ENCODE measurements at places on chromosomes 7 and 10. TPM values are rescaled to one million over a fixed set of nuclear protein-coding genes. Genes with fewer than 3 reads are reported as not detected.
A peak's percentile ranks its signal among the peaks of the same experiment; 100 is the strongest.

MDH2 gene
- total RNA-seq = 80.7 TPM

KLF14 gene
- not detected for total RNA-seq

IFIT1B gene
- not detected for total RNA-seq

ACHE gene
- total RNA-seq = not detected

SFRP4 gene
- total RNA-seq = 236 TPM

JAKMIP3 gene
- total RNA-seq = 0.90 TPM

DNA sequence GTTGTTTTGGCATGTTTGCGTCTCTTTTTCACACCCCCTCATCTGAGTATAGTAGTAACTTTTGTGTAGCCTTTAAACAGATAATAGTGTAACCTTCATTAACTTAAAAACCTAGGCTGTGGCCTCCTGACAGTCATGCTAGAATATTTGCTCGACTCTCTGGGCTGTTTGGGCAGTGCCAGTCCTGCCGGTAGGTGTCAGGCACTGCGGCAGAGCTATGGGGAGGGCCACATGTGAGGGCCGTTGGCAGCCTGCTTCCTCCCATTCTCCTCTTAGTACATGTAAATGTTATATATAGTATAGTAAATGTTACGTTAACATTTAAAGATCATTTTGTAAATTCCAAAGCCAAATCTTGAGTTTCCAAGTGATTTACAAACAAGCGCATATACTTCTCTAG is 26.1 kb downstream of the BCCIP start:
- no peak overlapping the region for H3K27ac ChIP-seq
- no peaks in the 10 kb centered on the region for H3K27me3 ChIP-seq
- DNase-seq = no peak
- H3K4me3 ChIP-seq = no peak overlapping the region
- H3K4me1 ChIP-seq = no peaks in the 10 kb centered on the region
- no peaks in the 10 kb centered on the region for H3K36me3 ChIP-seq

DNA sequence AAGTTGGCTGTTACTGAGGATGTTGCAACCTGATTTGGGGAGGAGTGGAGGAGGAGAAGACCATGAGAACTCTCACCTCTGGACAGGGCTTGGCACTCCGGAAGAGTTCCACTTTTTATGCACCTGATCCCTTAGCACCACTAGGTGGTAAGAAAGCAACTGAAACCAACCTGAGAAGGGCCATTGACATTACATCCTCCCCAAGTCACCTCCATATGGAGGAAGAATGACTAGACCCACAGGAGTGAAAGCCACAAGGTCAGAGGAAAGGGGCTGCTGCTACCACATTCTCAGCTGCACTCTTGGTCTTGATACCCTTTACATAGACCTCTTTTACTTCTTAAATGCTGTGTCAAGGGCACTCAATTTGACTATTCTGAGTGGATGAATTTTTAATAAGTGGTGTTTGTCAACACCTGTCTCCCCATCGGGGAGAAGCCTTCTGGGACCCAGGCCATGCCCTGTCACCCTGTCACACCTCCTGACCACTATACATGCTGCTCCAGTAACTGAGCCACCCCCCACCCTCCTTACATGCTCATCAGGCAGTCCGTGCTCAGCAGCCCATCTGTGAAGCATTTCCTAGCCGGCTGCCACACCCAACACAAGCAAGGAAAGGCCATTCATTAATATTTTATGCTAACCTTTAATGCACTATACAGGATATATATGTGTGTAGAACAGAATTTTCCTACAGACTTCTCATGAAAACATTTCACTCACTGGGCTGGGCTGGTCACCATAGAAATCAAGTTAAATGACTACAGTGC is 362.9 kb downstream of the GFRA1 start:
- H3K27me3 ChIP-seq = no peaks in the 10 kb centered on the region
- no peak overlapping the region for H3K27ac ChIP-seq
- no peak for DNase-seq

DNA sequence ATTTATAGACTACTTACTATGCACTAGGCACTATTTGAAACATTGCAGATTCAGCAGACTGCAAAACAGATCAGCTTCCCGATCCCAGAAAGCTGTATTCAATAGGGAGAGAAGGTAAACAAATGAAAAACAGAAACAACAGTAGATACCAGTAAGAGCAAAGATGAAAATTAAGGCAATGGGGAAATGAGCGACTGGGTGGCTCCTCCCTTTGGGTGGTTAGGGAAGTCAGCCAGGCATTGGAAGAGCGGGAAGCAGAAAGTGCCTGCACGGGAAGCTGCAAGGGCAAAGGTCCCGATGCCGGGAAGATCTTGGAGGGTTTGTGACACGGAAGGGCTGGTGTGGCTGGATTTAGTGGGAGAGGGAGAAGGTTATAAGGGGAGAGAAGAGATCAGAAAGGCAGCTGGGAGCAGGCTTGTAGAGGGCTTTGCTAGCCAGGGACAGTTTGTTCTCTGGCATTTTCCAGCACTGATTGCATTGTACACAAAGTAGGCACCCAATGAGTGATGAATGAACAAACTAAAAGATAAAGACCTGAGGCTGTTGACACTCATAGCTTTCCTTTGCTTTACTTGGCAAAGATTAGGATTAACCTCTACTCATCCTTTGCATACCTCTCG is 67.8 kb downstream of the NAMPT start:
- no peak overlapping the region for H3K4me3 ChIP-seq
- no peaks in the 10 kb centered on the region for H3K36me3 ChIP-seq
- H3K4me1 ChIP-seq = peaks cover 18% of the 10 kb centered on the region
- DNase-seq = peak; percentile 61
- H3K27me3 ChIP-seq = no peaks in the 10 kb centered on the region
- peak overlapping the region; percentile 54 for H3K27ac ChIP-seq

DNA sequence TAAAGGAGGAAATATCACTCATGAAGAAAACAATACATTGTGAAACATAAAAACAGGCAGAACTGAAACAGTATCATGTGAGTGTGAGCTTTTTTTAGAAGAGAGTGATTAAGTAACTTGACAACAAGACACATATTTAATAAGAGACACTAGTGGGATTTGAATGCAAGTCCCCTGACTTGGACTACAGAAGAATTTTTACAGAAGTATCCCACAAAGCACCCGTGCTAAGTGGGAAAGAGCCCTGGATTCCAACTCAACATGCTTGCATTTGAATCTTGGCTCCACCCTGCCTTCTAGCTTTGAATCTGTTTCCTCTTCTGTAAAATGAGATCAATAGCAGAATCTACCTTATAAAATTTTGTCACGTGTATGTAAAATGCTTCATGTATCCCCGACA is 166.2 kb downstream of the ZNF365 start:
- no peaks in the 10 kb centered on the region for H3K4me1 ChIP-seq
- H3K36me3 ChIP-seq = no peaks in the 10 kb centered on the region
- no peak for DNase-seq
- no peak overlapping the region for H3K4me3 ChIP-seq

DNA sequence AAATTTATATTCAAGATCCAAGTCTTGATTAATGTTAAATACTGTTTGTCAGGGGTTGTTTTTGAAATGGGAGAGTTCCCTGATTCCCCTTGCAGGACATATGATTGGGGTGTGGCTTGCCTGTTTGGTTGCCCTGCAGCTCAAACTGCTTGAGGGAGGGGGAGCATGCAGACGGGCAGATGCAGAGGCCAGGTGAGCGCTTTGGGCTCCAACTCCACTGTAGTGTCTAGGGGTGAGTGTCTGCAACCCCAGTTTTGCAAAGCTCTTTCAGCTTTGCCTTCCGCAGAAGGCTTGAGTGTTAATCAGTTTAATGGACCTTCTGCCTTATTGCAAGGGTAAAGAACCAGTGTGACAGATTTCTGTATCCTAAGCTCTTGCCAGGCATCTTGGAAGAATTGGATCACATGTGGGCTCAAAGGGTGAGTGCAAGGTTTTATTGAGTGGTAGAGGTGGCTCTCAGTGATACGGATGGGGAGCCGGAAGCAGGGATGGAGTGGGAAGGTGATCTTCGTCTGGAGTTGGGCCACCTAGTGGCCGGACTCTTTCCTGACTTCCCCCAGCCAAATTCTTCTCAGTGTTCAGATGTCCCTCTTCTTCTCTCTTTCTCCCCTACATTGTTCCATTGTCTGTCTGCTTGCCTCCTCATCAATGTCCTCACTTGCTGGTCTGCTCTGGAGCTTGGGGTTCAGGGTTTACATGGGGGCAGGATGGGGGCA is 479.7 kb downstream of the ATRNL1 start:
- no peaks in the 10 kb centered on the region for H3K27me3 ChIP-seq
- no peaks in the 10 kb centered on the region for H3K36me3 ChIP-seq
- H3K4me1 ChIP-seq = no peaks in the 10 kb centered on the region
- DNase-seq = no peak
- no peak overlapping the region for H3K27ac ChIP-seq
- H3K4me3 ChIP-seq = no peak overlapping the region

DNA sequence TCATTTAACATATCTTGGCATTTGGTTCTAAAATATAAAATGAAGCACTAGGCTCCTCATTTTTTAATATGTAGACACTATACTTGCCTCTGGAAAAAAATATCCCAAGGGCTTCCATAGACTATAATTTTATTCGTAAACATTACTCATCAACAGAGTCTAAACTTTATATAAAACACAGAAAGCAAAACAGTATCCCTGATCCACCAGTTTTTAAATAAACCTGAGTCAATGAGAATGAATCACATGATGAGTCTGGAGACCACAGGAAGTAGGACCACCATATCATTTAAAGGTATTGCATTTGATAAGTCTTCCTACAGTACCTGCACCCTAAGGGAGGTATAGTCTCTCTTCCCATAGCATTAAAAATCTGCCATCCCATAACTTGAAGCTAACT is 228.0 kb downstream of the DGKI start:
- H3K4me1 ChIP-seq = no peaks in the 10 kb centered on the region
- H3K27me3 ChIP-seq = no peaks in the 10 kb centered on the region
- H3K36me3 ChIP-seq = no peaks in the 10 kb centered on the region
- H3K27ac ChIP-seq = no peak overlapping the region
- no peak for DNase-seq

GRCh38 chr7:135745703-135746312 is 2.8 kb downstream of the FAM180A start:
- H3K4me3 ChIP-seq = no peak overlapping the region
- H3K27me3 ChIP-seq = no peaks in the 10 kb centered on the region
- H3K36me3 ChIP-seq = no peaks in the 10 kb centered on the region
- no peaks in the 10 kb centered on the region for H3K4me1 ChIP-seq
- DNase-seq = peak; percentile 22

- H3K36me3 ChIP-seq = no peaks in the 10 kb centered on the region
- no peaks in the 10 kb centered on the region for H3K27me3 ChIP-seq
- peak; percentile 3 for DNase-seq
- H3K27ac ChIP-seq = no peak overlapping the region
- no peak overlapping the region for H3K4me3 ChIP-seq
These were observed 11.5 kb downstream of the AQP1 start for GRCh38 chr7:30923009-30923773.

- no peaks in the 10 kb centered on the region for H3K36me3 ChIP-seq
- no peaks in the 10 kb centered on the region for H3K4me1 ChIP-seq
- no peaks in the 10 kb centered on the region for H3K27me3 ChIP-seq
- no peak for DNase-seq
- H3K4me3 ChIP-seq = no peak overlapping the region
- H3K27ac ChIP-seq = no peak overlapping the region
These were observed 173.2 kb upstream of the KIAA1217 start for GRCh38 chr10:24035761-24036160.

Measured in tibial nerve (tissue), 4 donors.